Activated naive CD4-positive, alpha-beta T cell (primary cell): ENCODE measurements at places on chromosomes 3 and 15.

- DNase-seq: no peak
Measured at GRCh38 chr3:177441813-177442646, 244.7 kb upstream of the TBL1XR1 start.

- DNase-seq: no peak
Measured at GRCh38 chr15:75073197-75073596, 49.8 kb downstream of the PPCDC start.

- DNase-seq: no peak
Measured at GRCh38 chr15:84082739-84083138, 152.8 kb upstream of the GOLGA6L4 start.

- no peak for DNase-seq
Measured at GRCh38 chr15:34714476-34715121, 40.2 kb downstream of the GJD2 start.

DNA sequence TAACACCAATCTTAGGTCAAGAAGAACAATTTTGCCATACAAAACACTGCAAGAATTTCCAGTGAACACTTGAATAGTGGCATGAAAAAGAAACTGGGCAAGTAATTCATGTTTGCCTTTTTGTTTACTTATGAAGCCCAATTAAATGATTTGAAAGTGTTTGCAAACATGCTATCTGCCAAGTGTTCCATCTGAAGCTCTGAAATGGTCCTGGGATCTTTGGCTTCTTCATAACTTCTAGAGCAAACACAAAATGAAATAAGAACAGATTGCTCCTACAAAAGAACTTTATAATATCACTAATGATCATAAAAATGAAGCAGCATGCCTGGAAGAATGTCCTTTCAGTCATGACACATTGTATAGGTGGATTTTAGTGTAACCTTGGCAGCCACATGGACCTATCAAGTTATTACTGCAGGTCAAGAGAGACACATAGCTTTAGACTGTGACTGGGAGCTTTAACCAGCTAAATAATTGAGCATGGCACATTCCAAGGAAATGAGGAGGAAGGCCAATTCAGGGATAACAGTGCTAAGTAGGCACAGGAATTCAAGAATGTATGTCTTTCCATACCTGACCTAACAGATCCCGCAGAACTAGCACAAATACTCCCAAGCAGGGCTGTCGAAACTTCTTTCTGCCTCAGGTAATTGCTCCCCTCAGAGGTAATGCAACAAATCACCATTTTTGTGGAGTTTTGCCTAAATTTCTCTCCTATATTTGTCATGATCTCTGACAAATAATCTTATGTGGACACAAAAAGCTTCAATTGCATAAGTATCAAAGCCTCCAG, 144.6 kb downstream of the DUT start:
- DNase-seq: no peak

GRCh38 chr3:162029736-162030135, 533.1 kb downstream of the OTOL1 start:
- no peak for DNase-seq

- no peak for DNase-seq
Measured at GRCh38 chr3:39531665-39532064, 64.2 kb downstream of the MOBP start.

DNA sequence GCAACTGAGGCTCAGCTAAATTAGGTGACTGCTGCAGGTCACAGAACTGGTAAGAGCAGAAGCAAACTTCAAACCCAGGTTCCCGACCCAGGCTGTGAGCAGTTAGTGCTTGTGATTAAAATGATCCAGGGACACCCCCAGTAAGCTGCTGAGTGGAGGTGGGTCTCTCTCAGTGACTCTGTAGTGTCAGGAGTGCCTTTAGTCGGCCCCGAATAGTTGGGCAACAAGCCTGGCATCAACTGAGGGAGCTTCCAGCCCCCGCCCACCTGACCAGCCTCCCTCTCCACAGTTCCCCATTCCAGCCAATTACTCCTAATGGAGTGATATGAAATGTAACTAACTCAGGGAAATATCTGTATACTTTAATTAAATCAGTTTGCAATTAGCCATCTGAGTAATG, 168.0 kb upstream of the SMAD3 start:
- DNase-seq: no peak

DNA sequence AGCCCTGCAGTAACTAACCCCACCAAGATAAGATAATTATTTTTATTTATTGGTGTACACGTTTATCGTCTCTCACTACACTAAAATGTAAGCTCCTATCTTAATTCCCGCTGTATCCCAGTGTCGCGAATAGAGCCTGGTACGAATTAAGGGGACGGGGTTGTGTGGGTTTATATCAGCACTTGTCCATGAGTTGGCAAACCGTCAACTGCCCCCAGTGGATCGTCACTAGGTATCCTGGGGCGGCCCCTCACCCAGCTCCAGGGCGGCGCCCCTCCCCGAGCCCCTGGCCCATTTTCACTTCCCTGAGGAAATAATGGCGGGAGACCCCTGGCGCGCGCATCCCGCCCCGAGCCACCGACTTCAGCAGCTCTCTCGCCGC, 465 bp downstream of the RUVBL1 start:
- DNase-seq: peak; percentile 31

DNA sequence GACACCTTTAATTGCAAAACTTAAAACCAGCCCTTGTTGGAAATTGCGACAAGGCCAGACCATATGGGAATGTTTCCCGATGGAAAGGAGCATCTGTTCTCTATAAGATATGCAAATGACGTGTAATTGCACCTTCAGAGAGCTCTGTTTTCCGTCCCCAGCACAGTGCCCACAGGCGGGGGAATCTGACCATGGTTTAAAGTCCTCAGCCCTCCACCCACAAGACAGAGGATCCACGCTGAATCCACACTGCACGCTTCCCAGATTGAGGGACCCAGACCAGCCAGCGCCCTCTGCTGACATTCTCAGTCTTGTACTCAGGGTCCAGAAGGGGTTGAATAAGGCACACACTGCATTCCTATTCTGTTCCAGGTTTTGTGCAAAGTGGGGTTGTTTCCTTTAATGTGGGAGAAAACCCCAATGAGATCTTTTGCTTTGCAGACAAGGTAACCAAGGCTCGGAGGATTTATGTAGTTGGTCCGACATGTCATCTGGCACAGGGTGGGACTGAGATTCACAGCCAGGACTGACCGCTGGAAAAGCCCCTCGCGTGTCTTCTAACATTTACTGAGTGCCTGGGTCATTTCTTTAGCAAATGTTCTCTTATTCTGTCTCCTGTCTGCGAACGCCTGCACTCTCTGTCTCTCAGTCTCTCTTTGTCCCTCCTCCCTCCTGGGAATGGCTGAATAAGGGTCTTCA, 36.8 kb upstream of the KLHL25 start:
- DNase-seq: no peak

GRCh38 chr3:60339304-60339703, 911.9 kb downstream of the FHIT start:
- no peak for DNase-seq
